ENCODE measurements at places on chromosomes 12 and 14.

DNA sequence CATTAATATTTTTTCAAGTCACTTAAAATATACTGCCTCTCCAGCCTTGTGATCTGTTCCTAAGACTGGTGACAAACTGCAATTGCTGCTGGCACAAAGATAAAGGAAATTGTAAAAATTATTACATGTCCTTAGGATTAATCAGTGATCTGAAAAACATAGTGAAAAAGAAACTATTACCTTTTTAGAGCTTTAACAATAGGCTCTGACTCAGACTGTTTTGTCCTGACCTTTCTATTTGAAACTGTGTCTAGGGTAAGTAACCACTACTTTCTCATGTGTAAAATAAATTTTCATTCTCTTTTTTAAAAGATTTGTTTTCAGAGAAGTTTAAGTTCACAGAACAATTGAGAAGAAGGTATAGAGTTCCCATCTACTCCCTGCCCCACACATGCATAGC is 80.4 kb upstream of the CLEC14A start:
- DNase-seq, result no peak

- peak; percentile 30 for DNase-seq
Observed at GRCh38 chr12:106246891-106247673, 738 bp downstream of the CKAP4 start.

DNA sequence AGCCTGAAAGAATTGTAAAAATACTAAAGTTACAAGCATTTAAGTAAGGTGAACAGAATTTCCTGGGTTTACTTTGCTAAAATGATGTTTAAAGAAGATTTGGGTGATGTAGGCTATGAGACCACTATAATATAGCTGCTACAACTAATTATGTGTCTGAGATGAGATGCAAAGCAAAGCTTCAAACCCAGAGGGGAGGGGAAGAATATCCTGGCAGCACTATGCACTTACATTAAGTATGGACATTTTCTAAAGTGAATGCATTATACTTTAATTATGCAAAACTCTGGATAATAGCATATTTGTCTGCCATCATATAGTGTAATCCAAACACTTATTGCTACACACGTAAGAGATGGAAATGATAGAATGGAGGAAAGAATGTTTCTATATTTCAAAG is 1003.7 kb downstream of the GALC start:
- DNase-seq, result no peak

DNA sequence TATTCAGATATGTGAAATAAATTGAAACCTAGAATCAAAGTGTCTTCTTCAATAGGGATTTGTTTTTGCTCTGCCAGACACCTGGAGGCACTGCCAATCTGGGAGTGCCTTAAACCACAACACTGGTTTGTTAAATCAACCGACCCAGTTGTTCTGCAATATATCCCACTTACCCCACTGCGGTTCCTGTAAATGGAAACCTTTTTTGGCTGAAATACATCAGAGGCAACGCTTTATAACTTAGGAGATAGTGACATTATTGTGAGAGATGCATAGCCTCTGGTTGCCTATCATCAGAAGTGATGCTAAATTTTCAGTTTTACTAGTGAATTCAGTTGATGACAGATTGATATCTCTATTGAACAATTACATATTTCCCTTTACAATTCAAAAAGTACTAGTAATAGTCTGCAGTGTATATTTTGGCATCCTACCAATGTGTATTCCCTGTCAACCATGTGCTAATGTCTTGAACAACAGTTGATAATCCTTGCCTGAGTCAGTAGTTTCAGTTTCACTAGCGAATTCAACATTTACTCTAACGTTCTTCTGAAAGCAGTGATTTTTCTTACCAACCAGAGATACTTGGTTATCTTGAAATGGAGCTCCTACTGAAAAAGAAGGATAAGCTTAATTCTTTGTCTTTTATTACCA is 30.5 kb downstream of the PPP2R5C start:
- no peak for DNase-seq

DNA sequence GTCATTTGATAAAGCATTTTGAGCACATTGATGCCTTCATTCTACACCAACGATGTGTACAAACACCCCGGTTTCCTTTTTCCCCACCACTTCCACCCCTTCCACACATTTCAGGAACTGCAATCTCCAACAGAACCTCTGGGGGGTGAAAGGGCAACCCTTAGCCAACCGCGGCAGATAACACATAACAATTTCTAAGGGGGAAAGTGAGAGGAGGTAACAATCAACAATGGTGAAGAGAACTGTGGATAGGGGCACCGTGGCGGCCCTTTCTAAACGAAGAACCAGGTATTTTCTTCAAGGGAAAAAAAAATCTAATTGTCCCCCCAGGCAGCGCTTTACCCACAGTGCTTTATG is 1.1 kb downstream of the KITLG start:
- no peak for DNase-seq

DNA sequence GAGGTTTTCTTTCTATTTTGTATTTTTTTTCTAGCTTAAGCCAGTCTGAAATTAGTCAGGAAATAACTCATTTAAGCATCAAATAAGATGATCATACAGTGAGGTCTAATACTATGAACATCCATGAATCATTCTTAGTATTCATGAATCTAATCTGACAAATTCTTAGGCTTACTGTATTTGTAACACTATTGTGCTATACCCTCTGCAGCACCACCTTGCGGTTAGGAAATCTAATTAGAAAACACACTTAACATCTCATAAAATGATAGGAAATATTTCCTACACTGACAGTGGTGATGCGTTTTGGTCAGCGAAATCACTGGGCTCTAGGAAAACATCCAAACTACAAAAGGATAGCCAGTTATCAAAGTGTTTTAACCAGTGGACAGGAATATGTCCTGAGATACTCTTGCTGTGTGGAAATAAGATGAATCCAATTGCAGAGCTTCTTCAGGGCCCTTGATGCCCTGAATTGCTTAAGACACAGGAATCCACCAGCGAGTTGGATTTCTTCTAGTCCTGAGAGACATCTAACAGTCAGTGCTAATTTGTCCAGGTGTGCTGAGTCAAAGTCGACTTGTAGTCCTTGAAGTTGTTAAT is 109.3 kb upstream of the MYF6 start:
- DNase-seq, result no peak
